ENCODE measurements at places on chromosomes 5 and 9.

GRCh38 chr5:144422018-144422727 is 251.5 kb downstream of the KCTD16 start:
- no peak for DNase-seq

GRCh38 chr5:135340568-135340967 is 58.5 kb downstream of the MACROH2A1 start:
- DNase-seq, result no peak

DNA sequence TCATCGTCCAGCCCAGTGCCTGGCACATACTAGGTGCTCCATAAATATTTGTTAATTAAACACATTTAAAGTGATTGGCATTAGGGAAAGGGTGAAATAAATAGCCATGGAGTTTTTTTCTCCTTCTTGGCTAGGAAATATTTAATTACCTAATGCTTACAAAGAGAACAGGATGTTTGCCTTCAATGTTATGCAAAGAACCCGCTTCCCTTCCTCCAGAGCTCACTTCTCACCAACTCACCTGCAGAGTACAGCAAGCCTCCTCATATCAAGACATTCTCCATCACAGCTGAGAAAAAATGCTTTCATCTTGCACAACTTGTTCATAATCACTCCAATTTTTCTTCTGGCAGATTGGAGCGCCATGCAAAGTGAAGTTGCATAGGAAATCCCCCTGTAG is 161.7 kb upstream of the STK32A start:
- DNase-seq, result no peak

- DNase-seq, result no peak
These were observed 150.8 kb downstream of the GRIA1 start for GRCh38 chr5:153641183-153641688.

DNA sequence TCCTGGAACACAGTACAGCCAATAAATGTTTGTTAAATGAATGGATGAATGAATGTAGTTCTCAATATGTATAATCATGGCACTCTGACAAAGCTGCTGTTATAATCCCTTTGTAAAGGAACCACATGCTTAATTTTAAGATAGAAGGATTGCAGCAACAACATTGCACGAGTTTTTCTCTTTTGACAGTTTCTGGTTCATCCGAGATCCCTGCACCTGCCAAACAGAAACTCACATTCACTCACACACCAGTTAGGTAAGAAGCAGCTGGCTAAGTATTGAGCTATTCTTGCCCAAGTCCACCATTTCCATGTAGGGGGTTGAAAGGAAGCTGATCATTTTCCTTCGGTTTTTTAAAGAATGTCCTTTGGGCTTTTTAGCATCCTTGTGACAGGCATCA is 133.7 kb upstream of the MAP1B start:
- no peak for DNase-seq

DNA sequence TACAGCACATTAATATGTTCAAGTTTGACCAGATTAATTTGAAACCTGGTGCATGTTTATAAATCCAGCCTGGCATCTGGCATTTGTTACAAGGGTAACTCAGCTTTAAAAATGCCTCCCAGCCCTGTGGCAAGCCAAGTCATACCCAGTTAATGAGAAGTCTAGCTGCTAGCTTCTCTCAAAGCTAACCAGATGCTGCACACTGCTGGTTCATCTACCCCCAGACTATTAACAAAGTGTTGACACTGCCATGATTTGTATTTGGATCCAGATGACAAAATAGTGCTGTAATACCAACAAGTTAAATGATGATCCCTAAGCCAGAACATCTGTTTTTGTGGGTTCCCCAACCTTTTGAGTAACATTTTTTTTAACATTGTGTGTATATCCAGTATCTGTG is 573.7 kb upstream of the DAB2 start:
- DNase-seq, result no peak

DNA sequence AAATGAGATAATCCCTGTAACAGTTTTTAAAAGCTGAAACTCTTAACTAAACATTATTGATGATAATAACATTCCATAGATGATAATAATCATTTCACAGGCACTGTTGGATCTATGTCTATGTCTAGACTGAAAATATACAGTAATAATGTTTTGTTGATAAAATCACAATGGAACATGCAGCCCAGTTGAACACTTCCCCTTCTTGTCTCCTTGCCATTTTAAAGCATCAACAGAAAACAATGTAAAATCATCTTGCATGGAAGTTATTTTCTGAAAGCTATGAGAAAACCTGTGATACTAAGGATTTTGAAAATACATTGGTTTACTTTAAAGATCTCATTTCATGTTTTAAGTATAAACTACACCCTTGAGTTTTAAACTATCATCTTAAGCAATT is 1.9 kb downstream of the GAPT start:
- DNase-seq, result no peak

DNA sequence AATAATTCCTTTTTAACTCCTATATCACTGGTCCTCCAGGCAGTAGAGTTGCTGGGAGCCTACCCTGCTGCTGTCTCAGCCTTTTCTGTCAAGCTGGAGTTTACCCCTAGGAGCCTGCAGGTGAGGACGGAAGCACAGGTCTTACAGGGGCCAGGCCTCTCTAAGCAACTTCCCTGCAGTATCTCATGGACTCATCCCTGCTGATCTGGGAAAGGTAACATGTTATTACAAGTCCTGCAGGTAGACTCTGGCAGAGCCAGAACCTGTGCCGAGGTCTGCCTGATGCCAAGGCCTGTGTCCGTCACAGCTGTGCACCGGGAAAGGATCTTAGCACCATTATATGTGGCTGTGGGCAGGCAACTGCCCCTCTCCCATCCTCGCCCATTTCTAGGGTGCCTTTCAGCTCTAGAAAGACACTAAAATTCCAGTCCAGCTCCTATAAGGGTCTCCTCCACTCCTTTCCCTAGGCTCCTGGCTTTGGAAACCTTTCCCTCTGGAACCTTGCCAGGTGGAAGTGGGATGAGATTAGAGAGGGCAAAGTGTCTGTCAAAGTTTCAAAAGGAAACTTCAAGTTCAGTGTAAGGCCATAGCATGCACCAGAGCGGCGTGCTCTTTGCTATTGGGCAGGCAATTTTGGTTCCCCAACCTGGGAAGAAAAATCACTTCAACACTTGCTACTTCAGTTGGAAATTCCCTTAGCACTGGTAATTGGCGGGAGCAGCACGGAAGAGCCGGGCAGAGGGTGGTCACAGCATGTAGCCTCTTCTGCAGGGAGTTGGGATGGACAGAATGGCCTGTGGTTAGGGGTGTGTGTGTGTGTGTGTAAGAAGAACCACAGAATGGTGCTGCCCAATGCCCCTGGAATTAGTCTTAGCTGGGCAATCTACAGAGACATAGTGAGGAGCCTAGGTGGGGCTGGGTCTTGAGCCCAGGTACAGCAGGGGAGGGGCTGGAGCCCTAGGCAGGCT is 17.5 kb downstream of the TMEM171 start:
- no peak for DNase-seq

GRCh38 chr5:175444060-175444904 is at the start of gene DRD1:
Gene DRD1 (minus strand): TSS chr5:175444182. CDS start chr5:175443099, 1,083 bp downstream.
- peak; percentile 22 for DNase-seq

DNA sequence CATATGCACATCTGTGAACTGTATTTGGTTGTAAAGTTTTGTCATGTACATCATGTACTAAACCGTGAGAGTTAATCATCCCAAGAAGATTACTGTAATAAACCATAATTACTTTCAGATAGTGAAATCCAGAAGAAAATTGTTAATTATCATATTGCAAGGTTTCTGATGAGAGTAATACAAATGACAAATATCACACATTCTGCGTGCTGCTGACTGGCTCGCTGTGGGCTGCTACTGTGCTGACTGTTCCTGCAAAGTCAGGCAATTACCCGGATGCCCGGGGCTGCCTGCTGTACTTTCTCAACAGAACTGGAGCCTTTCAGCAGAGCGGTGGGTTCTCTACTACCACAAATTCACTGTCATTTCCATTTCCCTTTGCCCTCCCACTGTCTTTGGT is 68.3 kb downstream of the SMARCA2 start:
- DNase-seq, result no peak

DNA sequence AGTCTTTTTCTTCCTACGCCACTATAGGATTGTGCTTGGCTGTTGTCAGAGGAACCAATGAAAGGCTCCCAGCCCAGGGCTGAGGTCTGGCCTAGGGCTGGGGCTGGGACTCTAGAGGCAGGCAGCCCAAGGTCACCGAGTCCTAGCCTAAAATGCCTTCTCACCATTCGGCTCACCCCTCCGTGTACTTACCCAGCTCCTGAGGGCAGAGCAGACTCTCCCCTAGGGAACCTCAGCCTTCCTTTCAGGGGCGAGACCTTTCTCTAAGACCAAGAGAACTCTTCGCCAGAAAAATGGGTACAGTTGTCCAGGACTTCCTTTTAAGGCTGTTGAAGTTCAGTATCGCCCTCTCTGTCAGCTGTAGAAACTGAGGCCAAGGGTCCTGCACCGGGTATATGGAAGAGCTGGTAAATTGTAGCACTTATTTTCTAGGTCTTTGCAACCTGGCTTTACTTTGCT is 1.7 kb upstream of the SPRY4 start:
- DNase-seq, result no peak
